ENCODE measurements at places on chromosomes 3 and 15.

DNA sequence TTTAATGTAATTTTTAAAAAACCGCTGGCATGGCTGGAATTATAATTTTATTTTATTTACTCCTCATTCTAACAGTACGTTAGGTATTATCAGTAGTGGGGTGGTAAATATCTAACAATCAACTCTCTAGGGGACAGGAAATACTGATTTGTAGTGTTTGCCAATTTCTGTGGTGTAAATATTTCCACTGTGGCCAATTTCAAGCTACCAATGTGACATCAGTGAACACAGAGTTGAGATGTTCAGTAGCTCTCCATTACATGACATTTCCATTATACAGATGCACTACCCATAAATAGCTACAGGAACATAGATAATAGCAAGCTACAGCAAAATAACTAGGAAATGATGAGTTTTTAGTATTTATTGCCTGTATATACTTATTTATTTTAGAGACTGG is 10.0 kb upstream of the ARL8B start:
- no peak for DNase-seq

GRCh38 chr3:140467796-140468315 is 210.0 kb upstream of the TRIM42 start:
- no peak for DNase-seq

- no peak for DNase-seq
Observed at GRCh38 chr3:5002871-5003247, 23.6 kb downstream of the BHLHE40 start.

DNA sequence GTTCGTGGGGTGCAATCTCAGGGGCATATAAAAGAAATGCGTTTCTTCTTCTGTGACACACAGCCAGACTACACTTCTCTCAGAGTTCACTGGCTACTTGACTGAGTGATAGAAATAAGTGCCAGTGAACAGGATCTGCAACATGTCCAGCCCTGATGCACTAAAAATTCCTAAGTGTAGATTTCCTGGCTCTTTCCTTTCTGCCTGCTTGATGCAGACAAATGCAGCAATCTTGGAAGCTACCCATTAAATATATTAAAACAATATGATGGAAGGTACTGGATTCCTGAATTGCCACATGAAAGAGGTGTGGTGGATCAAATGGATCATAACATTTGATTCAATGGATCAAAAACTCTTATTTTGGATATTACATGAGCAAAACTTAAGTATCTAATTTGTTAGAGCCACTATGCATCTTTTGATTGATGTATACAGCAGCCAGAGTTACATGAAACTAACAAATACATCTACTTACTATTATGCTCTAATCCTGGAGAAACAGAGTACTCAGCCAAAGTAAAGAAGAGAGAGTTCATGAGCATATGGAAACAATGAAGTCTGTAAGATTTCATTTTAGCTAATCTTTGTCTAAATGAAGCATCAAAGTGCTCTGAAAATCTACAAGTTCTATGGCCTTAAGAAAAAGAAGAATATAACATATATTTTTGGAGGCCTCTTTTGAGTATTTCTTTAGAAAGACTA is 222.6 kb downstream of the ZNF385D start:
- no peak for DNase-seq

GRCh38 chr3:117939425-117940027 is 1095.1 kb downstream of the IGSF11 start:
- DNase-seq = no peak

DNA sequence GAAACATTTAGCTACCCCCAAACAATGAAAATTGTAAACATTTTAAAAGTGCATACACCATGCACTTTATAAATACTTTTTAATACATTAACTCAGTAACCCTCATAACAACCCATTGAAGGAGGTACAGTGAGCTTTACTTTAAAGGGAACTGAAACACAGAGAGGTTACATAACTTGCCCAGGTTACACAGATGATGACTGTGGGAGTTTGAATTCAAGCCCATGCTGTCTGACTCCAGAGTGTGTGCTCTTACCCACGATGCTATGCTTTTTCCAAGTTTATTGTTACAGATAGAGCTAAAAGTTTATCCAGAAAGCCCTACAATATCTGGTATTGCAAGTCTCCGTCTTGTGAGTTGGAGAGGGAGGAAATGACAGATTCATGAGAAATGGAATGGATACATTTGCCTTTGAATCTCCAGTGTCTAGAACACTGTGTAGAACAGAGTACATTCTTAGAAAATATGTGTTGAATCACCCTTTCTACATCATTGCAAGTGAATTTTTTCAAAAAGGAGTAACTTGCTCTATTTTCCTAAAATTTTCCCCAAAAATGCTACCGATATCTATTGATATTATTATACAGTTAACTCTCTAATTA is 428.3 kb downstream of the NAALADL2 start:
- no peak for DNase-seq

DNA sequence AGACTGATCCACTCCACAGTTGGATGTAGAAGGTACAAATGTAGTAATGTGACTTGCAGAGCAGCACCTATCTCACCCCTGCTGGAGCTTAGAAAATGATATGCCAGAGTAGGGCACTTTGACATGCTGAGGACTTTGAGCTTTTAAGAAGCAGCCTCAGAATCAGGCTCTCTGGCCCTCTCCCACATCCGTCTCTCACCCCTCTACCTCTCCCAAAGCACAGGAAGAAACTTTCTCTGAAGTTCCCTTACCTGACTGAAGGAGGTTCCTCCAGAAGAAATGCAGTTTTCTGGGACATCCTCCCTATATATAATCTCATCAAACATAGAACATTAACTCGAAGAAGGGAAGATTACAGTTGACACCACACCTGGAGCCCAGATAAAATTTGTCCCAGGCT is 98.4 kb upstream of the PEX5L start:
- DNase-seq = no peak

- DNase-seq = peak; percentile 4
Observed at GRCh38 chr15:50798684-50799083, 33.2 kb upstream of the SPPL2A start.

DNA sequence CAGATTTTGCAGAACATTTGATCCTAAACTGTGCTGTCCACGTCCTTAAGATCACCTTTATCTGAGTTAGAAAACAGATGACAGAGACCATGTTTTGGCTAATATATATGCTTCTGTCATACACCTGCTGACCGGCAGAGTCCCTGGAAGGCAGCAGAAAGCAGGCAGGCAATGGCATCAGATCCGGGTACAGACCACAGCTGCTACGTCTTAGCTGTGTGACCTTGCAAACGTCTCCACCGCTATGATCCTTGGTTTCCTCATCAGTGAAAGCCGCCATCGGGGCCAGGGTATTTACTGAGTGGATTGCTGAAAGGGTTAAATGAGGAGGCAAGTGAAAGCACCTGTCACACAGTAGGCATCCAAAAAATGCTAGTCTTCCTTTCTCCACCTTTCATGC is 72.1 kb downstream of the ABTB1 start:
- no peak for DNase-seq
